Fibroblast of lung (primary cell): ENCODE measurements at places on chromosomes 6 and 20. TPM values are rescaled to one million over a fixed set of nuclear protein-coding genes. Genes with fewer than 3 reads are reported as not detected.

The COL21A1 gene
- 2.3 and 6.9 TPM in 2 replicates for total RNA-seq

The CHRNA4 gene
- not detected in 2 replicates for total RNA-seq

The UNC93A gene
- total RNA-seq = not detected in 2 replicates

The CGAS gene
- 5.0 and 5.9 TPM in 2 replicates for total RNA-seq

DNA sequence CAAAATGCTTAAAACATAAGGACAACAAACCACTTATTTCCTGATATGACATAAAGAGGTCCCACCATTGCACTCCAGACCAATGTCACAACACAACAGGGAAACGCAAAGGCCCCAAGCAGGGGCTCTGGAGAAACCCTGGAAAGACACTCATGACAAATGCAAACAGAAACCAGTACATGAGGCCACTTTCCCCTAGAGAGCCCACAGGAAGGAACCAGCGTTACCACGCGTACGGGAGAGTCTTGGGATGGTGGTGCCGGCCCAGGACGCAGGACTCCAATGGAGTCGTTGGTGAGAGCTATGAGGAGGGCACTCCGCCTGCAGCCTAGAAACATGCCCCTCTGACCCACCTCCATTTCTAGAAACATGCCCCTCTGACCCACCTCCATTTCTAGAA lies 20.2 kb downstream of the GMEB2 start:
- peaks cover 9% of the 10 kb centered on the region for H3K36me3 ChIP-seq
- no peak overlapping the region for H3K27ac ChIP-seq
- no peak for DNase-seq
- H3K4me1 ChIP-seq = no peaks in the 10 kb centered on the region
- H3K27me3 ChIP-seq = no peaks in the 10 kb centered on the region
- H3K4me3 ChIP-seq = no peak overlapping the region

DNA sequence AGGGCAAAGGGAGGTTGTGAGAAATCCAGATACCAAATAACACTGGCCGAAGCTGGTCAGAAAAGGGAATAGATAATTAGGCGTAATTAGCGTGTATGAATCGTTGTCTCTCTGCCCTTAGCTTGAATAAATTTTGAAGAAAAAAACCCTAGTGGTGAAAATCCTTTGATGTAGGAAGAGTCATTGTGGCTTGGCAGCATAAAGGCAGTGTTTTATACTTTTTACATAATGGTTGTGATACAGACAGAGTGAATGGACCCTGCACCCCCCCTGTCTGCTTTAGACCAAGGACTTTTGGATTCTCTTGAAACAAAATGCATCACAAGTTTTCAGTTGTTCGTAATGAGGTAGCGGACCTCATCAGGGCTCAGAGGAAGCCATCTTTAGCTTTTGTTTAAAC lies 126.5 kb downstream of the AFG1L start:
- no peak for DNase-seq
- H3K4me1 ChIP-seq = no peaks in the 10 kb centered on the region
- no peak overlapping the region for H3K27ac ChIP-seq

DNA sequence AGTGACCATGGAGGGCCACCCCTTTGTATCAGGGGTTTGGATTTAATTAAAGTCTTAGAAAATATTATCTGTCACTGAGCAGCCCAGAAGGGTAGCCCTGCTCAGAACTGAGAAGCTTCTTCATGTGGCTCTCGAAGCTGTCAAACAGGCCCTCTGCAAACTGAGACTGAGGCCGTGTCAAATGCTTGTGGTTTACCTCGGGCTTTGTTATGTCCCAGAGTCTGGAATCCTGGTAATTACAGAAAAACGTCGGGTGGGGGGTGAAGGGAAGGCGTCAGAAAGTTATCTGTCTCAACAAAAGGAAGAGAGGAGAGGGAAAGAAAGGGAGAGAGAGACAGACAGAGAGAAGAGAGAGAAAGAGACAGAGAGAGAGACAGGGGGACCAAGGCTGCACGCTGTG lies 200.8 kb downstream of the BMP7 start:
- peak; percentile 67 for DNase-seq
- no peak overlapping the region for H3K4me3 ChIP-seq
- no peaks in the 10 kb centered on the region for H3K36me3 ChIP-seq
- no peaks in the 10 kb centered on the region for H3K27me3 ChIP-seq
- no peak overlapping the region for H3K27ac ChIP-seq
- H3K4me1 ChIP-seq = no peaks in the 10 kb centered on the region

DNA sequence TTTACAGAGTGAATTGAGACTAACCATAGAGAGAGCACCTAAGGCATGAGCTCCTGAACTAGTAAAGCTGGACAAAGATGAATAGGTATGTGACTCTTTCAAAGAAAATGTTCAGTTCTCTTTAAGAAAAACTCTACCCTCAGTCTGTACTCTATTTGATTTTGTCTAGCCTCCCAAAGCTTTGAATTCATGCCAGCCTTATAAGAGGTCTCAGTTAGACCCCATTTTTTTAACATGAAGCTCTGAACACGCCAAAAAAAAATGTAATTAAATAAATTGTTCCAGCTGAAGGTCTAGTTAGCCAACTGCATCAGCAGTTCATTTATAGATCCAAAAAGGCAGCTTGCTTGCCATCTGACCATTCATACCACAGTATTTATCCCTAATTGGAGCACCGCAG lies 71.6 kb downstream of the COL9A1 start:
- no peak overlapping the region for H3K4me3 ChIP-seq
- no peak overlapping the region for H3K27ac ChIP-seq
- no peaks in the 10 kb centered on the region for H3K36me3 ChIP-seq
- no peak for DNase-seq
- H3K4me1 ChIP-seq = no peaks in the 10 kb centered on the region
